ENCODE measurements at places on chromosomes 12 and 14. TPM values are rescaled to one million over a fixed set of nuclear protein-coding genes. Genes with fewer than 3 reads are reported as not detected.

- peak; percentile 70 for DNase-seq
Measured at GRCh38 chr12:5428332-5429221, 3.3 kb upstream of the NTF3 start.

GRCh38 chr12:131555197-131555846 is 155.6 kb upstream of the SFSWAP start:
- no peak for DNase-seq

CCDC177 gene
- not detected for polyA plus RNA-seq

GRCh38 chr14:56885825-56886224 is 75.5 kb upstream of the OTX2 start:
- no peak for DNase-seq

DNA sequence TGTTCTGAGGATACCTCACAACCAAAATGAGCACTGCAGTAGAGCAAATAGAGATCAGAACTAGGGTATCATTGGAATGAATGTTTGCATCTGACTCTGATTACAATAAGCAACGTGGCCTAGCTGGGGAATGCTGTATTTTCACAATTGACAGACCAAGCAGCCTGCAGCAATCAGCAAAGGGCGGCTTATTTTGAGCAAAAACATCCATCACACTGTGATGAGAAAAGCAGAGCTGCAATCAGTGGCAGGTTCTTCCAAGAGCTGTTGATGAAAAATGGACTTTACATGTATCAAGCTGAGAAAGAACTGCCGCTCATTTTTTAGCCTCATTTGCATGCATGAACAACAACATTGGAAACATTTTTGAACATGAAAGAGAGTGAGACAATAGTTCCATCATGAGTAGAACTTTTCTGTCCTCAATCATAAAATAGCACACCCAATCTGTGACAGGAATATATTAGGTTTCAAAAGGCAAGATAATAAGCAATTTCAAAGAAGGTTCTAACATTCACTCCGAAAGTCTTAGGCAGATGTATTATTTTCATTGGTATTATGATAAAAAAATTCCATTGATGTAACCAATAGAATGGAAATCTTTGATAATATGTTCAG is 249.7 kb upstream of the FBXO33 start:
- DNase-seq = no peak

- DNase-seq = no peak
Measured at GRCh38 chr12:82659343-82660207, 27.1 kb upstream of the TMTC2 start.
